Stimulated activated naive CD8-positive, alpha-beta T cell treated with anti-CD3 and anti-CD28 coated beads, Interleukin-15, Interleukin-2, amounts not matched to agents 100 U/mL and 50 U/mL, for 24 hours (primary cell): ENCODE measurements at places on chromosomes 1 and 21.

- no peak for DNase-seq
Measured at GRCh38 chr1:5597171-5597850, 394.9 kb downstream of the NPHP4 start.

- no peak for DNase-seq
Measured at GRCh38 chr1:180166436-180166800, 11.7 kb downstream of the QSOX1 start.

GRCh38 chr1:107534632-107535031 is 393.8 kb downstream of the NTNG1 start:
- DNase-seq = no peak

- no peak for DNase-seq
Measured at GRCh38 chr1:20108366-20109123, 10.8 kb downstream of the PLA2G2D start.

GRCh38 chr21:45594721-45595489 is 48.6 kb upstream of the PCBP3 start:
- no peak for DNase-seq

- no peak for DNase-seq
Measured at GRCh38 chr1:88976235-88976634, 16.2 kb downstream of the KYAT3 start.

DNA sequence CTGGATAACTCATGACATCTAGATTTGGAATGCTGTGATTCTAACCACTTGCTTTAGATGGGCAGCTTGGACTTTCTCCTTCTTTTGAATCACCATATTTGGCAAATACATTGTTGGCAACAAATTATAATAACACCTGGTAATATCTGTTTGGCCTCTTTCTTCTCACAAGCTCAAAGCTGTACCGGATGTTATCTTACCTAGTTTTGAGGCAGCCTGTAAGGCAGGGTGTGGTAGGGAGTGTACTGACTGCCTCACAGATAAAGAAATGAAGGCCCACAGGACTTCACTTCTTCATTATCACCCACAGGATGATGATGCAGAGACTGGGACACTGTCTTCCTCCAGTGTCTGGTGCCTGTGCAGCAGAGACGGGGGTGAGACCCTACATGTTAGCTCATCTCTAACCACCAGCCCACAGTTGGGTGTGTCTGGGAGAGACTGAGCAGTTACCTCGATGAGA is 28.5 kb downstream of the TUFT1 start:
- no peak for DNase-seq

DNA sequence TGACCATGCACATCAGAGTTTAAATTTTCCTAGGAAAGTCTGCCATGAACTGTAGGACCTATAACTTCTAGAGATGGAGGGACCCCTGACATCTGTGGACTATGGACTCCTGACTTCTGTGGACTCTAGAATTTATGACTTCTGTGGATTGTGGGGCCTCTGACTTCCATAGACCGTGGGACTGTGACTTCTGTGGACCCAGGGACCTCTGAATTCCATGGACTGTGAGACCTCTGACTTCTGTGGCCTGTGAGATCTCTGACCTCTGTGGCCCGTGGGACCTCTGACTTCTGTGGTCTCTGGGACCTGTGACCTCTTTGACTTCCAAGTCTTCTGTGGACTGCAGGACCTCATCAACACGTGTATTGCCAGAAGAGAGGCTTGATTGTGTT is 36.7 kb downstream of the PEX14 start:
- DNase-seq = no peak

DNA sequence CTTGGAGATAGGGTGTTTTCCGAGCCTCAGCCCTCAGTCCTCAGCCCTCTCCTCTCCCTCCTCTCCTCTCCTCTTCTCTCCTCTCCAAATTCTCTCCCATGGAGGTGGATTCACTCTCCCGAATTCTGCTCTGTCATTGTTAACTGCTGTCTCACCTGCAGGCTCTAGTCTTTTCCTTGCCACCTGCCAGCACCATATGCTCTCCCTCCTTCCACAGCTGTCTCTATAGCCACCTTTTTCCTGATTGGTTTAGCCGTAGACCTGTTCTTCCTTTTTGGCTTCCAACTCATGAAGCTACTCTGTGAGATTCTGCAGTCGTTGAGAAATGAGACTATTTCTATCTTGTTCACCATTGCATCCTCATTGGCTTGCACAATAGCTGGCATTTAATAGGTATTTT is 19.7 kb downstream of the COG2 start:
- no peak for DNase-seq

DNA sequence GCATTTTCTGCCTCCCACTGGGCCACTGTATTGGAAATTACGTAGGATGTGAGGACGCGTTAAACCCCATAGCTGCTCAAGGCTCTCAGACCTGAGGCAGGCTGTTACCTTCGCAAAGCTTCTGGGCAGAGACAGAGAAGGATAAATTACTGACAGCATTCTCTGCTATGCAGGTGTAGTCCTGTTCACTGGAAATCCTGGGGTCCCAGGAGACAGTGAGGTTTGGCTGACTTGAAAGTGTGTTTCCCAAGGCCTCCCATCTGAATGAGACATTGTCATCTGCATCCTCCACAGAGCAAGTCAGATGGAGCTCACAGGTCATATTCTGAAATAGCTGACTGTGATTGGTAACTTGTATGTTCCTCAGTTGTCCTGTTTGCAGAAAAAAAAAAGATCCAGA is 32.0 kb downstream of the SLAMF6 start:
- no peak for DNase-seq

DNA sequence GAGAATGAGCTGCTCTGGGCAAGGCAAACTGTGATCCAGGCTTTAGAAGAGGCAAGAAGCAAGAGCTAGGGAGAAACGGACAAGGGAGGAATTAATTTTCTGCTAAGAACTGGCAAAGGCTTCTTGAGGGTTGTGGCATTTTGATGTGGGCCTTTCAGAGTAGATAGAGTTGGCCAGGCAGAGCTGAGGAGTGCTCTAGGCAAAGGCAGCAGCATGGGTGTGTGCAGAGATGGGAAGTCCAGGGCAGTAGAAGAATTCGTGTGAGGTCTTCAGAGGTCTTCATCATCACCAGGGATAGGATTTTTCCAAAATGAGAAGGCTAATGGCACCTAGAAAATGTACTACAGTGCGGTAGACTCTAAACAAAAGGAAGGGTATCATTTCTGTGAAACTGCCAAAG is 237.8 kb downstream of the LTN1 start:
- DNase-seq = no peak

- DNase-seq = no peak
Measured at GRCh38 chr1:241275981-241276380, 81.0 kb downstream of the RGS7 start.

- no peak for DNase-seq
Measured at GRCh38 chr1:167524651-167525050, 6.3 kb upstream of the CD247 start.

DNA sequence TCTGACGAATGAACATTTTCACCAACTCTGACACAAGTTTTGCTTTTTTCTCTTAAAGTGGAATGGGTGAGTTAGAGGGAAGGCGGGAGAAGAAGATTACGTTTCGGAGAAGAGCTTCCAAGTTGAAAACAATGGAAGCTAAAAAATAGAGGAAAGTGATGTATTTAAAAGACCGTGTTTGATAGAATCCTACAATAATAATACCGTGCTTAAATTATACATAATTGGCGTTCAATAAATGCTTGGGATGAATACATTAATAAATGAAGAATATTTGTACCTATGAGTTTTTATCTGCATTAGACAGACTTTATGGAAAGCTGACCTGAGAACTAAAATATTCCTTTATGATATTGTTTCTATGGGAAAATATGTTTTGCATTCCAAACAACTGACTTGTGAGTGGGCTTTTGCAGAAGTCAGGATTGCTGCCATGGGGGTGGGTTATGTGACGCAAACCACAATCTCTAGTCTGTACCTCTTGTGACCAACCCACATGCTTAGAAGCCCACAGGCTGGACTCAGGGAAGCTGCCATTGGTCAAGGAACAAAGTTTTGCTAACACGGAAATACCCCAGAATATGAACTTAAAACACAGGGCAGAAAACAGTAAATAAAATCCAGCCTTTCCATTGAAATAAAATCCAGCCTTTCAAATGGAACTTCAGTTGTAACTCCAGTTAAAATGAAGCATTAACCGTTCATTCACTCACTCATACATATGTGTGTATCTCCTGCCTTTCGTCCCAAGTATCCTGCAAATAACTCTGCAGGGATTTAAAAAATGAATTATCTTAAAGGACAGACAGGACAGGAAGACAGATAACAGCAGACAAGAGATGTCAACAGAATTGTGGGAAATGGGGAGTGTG is 21.3 kb upstream of the ATF3 start:
- no peak for DNase-seq

DNA sequence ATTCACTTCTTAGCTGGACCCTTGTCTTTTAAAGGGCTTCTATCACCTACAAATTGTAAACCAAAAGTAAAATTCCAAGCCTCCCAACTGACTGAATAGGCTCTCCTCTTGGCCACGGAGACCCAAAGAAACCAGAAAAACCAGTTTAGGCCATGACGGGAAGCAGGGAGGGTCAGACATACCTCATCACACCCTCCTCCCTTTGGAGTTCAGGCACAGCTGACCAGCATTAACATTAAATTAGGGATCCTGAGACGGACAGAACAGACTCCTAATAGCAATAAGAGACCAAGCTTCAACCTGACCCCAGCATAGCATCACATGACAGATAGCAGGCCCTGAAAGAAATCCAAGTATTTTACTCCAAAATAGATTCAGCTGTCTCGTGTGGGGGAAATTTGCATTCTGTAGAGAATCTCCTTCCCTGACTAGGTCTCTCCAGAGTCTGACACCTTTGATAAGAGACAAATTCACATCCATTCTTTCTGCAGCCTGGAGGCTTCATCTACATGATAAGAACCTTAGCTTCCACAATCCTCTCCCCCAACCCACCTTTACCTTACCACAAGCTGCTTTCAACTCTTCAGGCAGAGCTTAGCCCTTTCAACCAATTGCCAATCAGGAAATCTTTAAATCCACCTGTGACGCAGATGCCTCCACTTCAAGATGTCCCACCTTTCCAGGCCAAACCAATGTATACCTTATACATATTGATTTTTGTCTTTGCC is 177.1 kb upstream of the RAB4A start:
- no peak for DNase-seq

DNA sequence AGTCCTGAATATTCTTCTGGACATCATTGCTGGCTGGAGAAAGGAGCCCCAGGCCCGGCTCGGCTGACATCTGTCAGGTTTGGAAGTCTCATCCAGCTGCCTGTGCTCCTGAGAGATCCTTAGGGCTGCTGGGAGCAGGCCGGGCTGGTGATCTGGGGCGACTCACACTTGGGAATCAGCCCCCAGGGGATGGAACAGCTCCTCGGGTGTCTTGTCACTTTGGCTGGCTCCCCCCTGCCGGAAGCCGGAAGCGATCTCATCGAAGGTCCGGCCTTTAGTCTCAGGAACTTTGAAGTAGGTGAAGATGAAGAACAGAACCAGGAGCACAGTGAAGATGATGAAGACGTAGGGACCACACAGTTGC is 31.8 kb downstream of the SLC2A1 start:
- DNase-seq = no peak

GRCh38 chr1:11485191-11485590 is 6.2 kb downstream of the DISP3 start:
- DNase-seq = no peak

GRCh38 chr1:59816318-59816878 is 1.6 kb downstream of the HOOK1 start:
- no peak for DNase-seq
